ENCODE measurements at places on chromosomes 3 and 15.
A peak's percentile ranks its signal among the peaks of the same experiment; 100 is the strongest.

- no peak for DNase-seq
These were observed 172.5 kb downstream of the TMEM108 start for GRCh38 chr3:133210656-133211055.

DNA sequence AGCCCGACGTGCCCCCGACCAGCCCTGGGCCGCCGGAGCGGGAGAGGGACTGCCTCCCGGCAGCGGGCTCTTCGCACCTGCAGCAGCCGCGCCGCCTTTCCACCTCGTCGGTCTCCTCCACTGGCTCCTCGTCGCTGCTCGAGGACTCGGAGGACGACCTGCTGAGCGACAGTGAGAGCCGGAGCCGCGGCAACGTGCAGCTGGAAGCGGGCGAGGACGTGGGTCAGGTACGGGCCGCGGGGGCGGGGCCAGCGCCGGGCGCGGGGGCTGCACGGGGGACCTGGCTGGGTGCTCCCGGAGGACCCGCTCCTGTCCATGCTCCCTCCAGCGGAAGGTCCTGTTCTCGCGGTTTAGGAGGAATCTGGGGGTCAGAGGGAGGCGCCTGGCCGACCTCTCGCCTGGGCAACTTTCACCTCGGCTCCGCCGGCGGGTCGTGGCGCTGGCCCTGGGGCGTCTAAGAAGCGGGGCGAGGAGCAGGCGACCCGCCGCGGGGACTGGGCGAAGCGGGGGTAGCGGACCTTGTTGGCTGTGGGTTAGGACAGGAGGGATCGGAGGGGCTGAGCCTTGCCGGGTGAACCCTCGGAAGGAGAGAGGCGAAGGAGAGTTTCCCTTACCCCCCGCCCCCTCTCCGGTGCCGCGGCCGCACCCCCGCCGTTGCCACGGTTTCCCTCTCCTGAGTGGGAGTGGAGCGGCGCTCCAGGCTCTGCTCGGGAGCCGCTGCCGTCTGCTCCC lies 682 bp downstream of the ITPKA start:
- DNase-seq = peak; percentile 46

- no peak for DNase-seq
These were observed 20.1 kb downstream of the MAPKAPK3 start for GRCh38 chr3:50637011-50637410.

- no peak for DNase-seq
These were observed 5.4 kb downstream of the VIPR1 start for GRCh38 chr3:42507761-42508335.

DNA sequence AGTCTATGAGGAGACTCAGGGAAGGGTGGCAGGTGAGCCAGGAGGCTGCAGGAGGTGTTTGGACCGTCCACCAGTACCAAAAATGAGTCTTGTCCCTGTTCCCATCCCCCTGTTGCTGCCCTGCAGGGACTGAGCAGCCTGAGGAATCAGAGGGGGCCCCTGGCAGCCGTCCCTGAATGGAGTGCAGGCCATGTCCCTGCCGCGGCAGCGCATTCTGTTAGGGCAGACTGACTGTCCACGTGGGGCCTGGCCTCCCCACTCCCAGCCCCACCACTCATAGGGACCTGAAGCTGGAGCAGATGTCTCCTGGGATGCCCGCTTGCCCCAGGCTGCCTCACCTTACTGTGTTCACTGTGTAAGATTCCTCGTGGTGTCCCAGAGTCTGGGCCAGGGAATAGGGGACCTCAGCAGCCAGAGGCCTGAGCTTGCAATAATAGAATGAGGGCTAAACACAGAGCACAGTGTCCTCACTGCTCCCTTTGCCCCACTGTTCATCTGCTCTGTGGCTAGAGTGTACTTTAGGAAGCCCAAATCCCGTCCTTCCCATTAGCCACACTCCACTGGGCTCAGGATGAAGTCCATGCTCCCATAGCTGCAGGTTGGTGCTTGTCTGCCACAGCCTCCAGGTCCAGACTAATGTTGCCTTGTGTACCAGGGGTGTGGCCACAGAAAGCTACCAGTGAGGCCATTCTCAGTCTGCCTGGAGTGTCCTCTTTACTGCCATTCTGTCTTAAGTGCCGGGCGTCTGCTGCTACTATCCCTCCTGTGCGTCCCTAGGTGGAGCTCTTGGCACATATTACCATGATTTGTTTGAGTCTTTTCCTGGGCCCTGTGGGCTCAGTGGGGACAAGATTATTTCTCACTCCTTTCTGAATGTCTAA lies 63.2 kb downstream of the HCN4 start:
- DNase-seq = peak; percentile 73

DNA sequence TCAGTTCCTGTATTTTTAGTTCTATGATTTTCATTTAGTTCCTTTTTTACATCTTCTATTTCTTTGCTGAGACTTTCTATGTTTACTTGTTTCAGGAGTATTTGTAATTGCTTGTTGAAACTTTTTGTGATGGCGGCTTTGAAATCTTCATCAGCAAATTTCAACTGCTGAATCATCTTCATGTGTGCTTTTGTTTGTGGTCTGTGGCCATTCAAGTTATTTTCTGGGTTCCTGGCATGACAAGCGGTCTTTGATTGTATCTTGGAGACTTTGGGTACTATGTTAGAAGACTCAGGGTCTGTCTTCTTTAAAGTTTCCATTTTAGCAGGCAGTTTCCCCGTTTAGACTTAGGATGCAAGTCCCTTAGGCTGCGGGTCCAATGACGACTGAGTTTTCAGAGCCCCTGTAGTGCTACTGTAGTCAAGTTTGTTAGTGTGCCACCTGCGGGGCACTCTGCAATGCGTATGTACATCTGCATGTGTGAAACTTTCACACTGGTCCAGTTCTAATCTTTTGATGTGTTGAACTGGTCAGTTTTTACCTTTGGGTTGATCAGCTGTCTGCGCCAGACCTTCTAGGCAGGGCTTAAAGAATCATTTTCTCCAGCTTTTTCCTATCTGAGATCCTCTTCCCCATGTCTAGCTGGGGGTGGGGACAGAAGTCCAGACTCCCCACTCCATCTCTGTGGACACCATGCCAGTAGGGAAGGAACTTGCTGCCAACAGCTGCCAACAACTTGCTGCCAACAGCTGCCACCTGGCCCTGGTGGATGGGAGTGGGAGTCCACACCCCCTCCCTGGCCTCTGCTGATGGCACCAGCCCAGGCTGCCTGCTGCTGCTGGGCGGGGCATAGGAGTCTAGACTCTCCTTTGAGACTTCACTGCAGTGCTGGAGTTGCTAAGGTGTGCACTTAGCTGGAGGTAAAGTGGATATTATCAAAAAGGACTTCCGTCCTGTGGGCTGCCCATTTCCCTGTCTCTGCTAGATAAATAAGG lies 190.9 kb downstream of the TJP1 start:
- no peak for DNase-seq

- DNase-seq = no peak
These were observed 51.8 kb downstream of the ATP8B4 start for GRCh38 chr15:50067254-50067653.

DNA sequence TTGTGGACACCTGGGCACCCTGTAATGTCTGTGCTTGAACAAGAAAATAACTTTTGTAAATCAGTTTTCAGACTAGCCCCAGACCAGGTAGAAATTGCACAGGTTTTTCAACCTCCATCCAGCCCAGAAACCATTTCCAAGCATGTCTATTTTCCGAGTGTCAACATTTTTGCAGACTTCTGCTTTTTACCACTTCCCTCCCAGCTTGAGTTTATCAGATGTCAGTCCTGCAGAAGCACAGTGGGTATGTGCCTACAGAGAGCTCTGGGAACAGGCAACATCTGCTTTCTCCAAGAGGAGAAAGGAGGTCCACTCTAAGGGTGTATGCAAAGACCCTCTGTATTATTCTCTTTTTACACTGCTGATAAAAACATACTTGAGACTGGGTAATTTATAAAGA lies 83.9 kb downstream of the LRRK1 start:
- no peak for DNase-seq

Measured in ELR (cell line).